ENCODE measurements at places on chromosomes 7 and 10.

- DNase-seq, result no peak
These were observed 8.4 kb downstream of the GRB10 start for GRCh38 chr7:50774319-50774718.

DNA sequence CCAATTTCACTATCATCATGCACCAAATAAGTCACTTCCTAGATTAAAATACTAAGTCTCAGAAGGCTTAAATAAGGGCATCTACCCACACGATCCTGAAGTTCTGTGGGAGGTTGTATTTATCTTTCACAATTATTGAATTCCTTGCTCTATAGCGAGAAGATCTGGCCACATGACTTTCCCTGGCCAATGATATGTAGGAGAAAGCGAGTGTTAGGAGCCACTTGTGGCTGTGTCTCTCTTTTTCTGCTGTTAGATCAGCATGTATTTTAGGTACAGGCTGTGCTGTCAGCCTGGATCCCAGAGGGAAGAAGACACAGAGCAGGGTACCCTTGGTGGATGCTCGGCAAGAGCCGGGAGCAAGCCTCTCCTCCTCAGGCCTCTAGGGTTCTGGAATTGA is 131.3 kb upstream of the DPP6 start:
- DNase-seq, result no peak

- no peak for DNase-seq
These were observed 66.8 kb downstream of the PPP1R3C start for GRCh38 chr10:91566115-91566514.

GRCh38 chr10:49457686-49458085 is 61.8 kb upstream of the DRGX start:
- DNase-seq, result no peak

DNA sequence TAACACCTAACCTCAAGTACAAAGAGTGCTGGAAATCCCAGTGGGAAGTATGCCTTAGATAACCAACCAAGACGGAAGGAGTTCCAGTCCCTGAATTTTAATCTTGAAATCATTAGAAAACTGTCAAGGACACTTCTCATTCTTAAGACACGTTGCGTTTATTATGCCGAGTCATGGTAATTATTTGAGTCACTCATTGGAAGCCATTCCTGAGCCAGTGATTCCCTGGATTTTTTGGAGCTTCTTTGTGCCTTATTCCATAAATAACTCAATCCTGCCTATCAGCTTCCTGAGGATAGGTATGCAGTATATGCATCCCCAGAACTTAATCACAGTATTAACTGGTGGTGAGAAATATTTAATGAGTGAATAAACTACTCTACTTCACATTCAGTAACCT is 77.4 kb downstream of the PPP1R17 start:
- no peak for DNase-seq

- DNase-seq, result no peak
These were observed 160.0 kb downstream of the TAX1BP1 start for GRCh38 chr7:27900006-27900405.

DNA sequence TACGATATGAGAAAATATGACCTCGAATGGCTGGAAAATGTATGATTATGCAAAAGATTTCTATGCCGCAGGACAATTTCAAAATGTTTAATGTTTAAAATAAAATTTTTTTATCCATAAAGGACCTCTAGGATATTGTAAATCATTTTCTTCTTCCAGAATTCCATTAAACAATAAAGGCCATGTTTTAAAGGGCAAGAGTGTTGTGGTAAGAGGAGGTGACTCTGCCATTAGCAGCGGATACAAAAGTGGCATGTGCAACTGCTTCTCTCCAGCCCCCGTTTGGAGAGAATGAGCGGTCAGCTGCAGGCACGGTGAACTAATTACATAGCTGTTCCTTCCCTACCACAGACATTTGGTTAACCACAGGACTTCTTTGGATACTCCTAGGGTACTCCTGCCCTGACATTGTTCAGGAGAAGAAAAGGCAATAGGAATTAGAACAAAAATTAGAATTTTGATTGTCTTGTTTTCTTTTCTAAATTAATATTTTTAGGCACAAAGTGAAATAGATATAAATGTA is 63.8 kb downstream of the HBP1 start:
- DNase-seq, result no peak

GRCh38 chr7:129210256-129210988 is 14.4 kb upstream of the AHCYL2 start:
- no peak for DNase-seq
